ENCODE measurements at places on chromosomes 3 and 15.

GRCh38 chr15:80071652-80072051 is 12.2 kb downstream of the ZFAND6 start:
- DNase-seq: no peak

- peak; percentile 52 for DNase-seq
These were observed 24.7 kb downstream of the LYSMD4 start for GRCh38 chr15:99708563-99708962.

DNA sequence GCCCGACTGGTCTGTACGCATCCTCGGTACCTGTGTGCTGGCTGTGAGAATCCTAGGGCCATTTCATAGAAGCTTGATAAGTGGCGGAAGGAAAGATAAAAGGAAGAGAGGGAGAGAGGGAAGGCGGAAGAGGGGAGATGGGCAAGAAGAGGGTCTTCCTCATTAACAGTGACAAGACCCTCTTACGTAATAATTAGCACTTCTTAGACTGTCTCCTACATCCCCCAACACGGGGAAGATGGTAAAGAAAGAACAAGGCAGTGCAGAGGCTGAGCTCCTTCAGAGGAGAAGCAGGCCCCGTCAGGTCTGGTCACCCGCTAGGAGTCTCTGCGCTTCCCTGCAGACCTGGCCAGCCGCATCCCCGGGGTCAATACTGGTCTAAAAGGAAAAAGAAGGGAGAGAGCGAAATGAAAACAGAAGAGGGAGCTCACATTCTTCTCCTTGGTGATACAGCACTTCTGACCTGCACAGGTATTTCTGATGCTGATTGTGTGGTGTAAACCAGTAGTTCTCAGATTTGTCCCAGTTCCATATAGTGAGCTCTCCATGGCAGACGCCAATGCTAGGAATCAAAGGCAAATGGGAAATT is 19.0 kb upstream of the FAM240A start:
- DNase-seq: no peak

DNA sequence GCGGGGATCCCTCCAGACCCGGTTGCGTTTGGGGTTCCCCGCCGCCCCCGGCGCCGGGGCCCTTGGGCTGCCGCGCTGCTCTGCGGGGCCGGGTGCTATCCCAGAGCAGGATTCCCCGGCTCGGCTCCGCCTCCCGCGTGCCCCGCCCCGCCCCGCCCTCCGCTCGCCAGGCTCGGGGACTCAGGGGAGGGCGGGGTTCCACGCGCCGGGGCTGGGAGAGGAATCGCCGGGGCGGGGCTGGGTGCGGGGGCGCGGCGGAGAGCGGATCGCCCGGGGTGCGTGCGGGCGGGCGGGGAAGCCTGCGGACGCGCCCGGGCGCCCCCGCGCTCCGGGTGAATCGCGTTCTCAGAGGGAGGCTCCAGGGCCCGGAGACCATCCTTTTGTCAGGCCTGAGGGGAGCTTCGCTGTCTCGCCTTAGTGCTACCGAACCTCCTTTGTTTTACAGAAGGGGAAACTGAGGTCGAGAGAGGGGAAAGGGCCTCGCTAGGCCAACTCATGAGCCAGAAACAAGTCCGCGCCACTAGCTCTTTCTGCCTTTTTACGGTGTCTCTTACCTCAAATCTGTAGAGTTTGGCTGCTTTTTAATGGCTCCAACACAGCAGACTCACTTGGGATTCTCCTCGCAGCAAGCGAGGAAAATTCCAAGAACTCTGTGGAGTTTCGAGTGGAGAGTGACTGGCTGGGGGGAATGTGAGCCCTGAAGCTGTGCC is at the start of gene TMEM158:
Gene TMEM158 (minus strand): TSS at position 82 of the 710 bp plus-strand sequence. CDS start 260 bp downstream, outside the sequence.
- DNase-seq: peak; percentile 79

- no peak for DNase-seq
These were observed 53.9 kb upstream of the TP63 start for GRCh38 chr3:189577050-189577951.

GRCh38 chr3:194884649-194885315 is 199.1 kb downstream of the FAM43A start:
- no peak for DNase-seq

- DNase-seq: no peak
These were observed 68.2 kb downstream of the SUMF1 start for GRCh38 chr3:4398941-4399245.

DNA sequence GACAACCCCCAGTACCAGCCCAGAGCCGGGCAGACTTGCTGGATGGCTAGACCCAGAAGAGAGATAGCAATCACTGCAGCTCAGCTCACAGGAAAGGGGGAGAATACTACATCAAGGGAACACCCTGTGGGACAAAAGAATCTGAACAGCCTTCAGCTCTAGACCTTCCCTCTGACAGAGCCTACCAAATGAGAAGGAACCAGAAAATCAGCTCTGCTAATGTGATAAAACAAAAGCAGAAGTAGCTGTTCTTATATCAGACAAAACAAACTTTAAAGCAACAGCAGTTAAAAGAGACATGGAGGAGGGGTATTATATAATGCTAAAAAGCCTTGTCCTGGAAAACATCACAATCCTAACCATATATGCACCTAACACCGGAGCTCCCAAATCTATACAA is 283.3 kb downstream of the KLF13 start:
- peak; percentile 68 for DNase-seq

DNA sequence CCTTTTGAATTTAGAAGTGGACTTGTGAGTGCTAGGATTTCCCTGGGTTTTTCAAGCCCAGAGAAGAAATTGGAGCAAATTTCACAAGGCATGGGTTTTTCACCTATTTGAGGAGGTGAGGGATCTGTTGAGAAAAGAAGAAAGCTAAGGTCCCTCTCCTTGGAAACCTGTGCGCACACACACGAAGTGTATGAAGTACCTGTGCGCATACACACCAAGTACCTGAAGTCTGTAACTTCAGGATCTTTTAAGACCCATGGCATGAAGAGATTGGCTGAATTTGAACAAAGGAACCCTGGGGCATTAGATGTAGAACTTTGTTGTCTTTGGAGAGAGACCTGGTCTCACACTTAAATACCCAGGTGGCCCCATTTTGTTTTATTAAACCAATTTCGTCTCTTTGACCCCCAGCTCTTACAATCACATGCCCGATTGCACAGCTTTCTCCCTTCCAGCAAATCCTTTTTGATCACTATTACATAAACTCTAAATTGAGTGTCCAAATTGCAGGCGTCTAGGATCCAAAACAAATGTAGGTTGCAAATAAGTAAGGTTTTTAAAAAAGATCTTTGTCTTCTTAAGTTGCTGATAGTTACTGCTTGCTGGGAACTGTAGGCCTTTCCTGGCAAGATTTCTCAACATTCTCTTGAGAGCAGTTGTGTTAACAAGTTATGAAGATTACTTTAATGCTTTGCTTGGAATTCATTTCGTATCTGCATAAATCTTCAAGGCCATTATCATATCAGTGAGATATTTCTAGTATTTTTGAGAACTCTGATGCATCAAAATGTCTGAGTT is 64.3 kb downstream of the CMTM8 start:
- DNase-seq: no peak

- peak; percentile 57 for DNase-seq
These were observed 172.6 kb downstream of the P3H2 start for GRCh38 chr3:189947948-189948723.

- DNase-seq: no peak
These were observed 514.1 kb downstream of the MAGI1 start for GRCh38 chr3:65524584-65524983.

- no peak for DNase-seq
These were observed 104.7 kb upstream of the TBC1D5 start for GRCh38 chr3:17847156-17847555.

DNA sequence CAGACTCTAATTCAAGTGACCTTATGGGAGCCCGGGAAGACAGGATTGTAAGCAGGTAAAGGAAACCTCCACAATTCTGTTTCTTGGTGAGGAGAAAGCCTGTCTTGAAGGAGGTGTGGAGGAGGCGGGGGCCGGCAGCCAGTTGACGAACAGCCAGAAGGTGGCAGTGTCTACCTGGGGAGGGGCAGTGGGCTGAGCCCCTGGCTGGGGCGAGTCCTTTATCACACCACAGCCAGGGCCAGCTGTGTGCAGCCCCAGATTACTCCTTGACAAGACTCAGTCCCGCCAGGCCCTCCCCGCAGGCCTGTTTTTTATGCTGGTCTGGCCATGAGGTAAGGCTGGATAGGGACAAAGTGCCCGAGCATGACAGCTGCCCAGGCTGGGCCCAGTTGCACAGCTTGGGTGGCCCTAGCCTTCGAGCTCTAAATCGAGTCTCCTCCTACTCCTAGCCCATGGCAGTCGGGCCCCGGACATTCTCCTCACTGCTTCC is 40.9 kb upstream of the IDH2 start:
- peak; percentile 97 for DNase-seq

DNA sequence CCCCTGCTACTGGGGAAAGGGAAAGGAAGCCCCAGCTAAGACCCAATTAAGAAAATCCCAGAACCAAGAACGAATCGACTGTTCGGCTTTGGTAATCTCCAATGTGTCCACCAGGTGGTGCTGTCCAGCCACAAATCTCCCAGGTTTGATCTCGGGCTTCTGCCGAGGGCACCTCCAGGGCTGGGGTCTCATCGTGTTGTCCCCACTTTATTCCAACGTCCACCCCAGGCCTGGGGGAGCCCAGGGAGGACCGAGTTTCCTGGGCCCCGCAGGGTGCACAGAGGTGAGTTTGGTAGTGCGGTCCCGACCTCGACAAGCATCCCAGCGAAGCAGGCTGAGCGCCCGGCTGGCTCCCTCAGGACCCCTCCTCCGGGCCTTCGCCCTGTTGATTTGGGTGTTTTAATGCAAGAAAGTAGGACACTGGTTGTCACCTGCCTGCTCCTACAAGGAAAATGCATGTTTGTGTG is 185.1 kb downstream of the GOLGA6L6 start:
- peak; percentile 72 for DNase-seq

DNA sequence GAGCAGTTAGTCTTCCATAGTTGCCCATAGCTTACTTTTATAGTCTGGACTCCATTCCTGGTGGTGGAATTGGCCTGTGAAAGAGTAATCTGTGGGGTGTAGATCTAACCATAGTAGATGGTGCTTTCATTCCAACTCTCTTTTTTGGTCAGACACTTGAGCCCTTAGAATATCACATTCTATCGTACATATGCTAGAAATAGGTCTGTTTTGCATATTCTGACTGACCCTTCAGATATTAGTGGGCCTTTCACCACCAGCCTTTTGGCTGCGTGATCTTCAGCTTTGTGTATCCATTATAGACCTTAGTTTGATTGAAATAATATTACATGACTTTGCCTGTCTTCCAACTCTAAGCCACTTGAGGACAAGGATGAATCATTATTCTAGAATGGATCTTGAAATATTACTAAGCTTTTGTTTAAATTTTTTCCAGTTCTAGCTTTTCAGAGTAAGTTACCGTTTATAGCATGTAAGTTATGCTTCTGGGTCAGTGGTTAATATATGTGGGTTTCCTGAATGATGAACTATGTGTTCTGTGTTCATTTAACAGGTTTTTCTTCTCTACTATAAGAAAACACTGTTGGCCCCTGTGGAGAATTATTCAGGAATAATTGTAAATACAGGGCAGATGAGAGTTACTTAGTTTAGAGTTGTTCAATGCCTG is 8.7 kb downstream of the RAB7A start:
- DNase-seq: no peak

GRCh38 chr15:94670438-94671034 is 439.2 kb downstream of the MCTP2 start:
- DNase-seq: peak; percentile 60

GRCh38 chr3:184255291-184256039 is 5.9 kb downstream of the CAMK2N2 start:
- no peak for DNase-seq

- no peak for DNase-seq
These were observed 13.1 kb downstream of the ROBO2 start for GRCh38 chr3:77052733-77053670.

- no peak for DNase-seq
These were observed 235.2 kb downstream of the GABRB3 start for GRCh38 chr15:26537663-26538062.

- peak; percentile 82 for DNase-seq
These were observed 12.3 kb upstream of the PCSK6 start for GRCh38 chr15:101501703-101502373.

GRCh38 chr3:55160241-55160983 is 232.6 kb upstream of the LRTM1 start:
- peak; percentile 3 for DNase-seq

DNA sequence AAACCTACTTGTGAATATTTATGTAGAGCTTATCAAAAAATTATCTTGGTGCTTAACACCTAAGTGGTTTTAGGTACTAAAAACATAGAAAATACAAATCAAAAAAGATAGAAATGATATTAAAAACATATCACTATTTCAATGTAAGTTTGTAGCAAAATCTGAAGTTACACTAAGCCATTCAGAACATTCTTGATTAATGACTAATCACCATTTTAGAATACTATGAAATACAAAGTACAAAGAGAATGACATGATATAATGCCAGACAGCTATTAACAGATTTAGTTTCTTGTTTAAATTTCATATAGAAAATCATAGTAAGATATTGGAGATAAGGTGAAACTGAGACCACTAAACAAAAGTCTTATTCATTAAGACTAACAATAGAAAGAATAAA is 169.7 kb upstream of the AGTR1 start:
- DNase-seq: no peak

- DNase-seq: no peak
These were observed 181.3 kb upstream of the THBS1 start for GRCh38 chr15:39399600-39399999.

GRCh38 chr3:122674339-122674738 is 6.3 kb upstream of the PARP14 start:
- DNase-seq: no peak
